ENCODE measurements at places on chromosomes 2 and 18. TPM values are rescaled to one million over a fixed set of nuclear protein-coding genes. Genes with fewer than 3 reads are reported as not detected.

- no peaks in the 10 kb centered on the region for H3K4me1 ChIP-seq
- H3K27ac ChIP-seq, result no peak overlapping the region
- no peak for DNase-seq
- no peaks in the 10 kb centered on the region for H3K27me3 ChIP-seq
- no peaks in the 10 kb centered on the region for H3K36me3 ChIP-seq
These were observed 128.0 kb upstream of the HNRNPA3 start for GRCh38 chr2:177084607-177085006.

- DNase-seq, result no peak
- H3K27me3 ChIP-seq, result no peaks in the 10 kb centered on the region
- no peak overlapping the region for H3K27ac ChIP-seq
- no peaks in the 10 kb centered on the region for H3K36me3 ChIP-seq
These were observed 318.5 kb downstream of the GRB14 start for GRCh38 chr2:164302786-164303185.

DNA sequence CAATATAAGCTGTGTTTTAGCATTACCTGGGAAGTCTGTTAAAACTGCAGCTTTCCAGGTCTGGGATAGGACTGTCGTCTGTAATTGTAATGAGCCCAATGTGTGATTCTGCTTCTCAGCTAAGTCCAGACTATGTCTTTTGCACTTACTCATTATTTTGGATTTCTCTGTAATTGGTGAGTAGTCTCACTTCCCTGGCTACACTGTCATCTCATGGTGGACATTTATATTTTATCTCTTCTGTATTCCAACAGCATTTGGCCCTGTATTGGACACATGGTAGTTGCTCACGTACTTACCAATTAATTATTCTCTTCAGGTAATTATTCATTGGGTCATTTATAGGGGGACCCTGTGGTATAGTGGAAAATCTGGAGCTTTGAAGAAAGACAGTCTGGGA is 28.0 kb downstream of the LHCGR start:
- H3K4me1 ChIP-seq, result no peaks in the 10 kb centered on the region
- no peaks in the 10 kb centered on the region for H3K36me3 ChIP-seq
- H3K4me3 ChIP-seq, result no peak overlapping the region
- H3K27me3 ChIP-seq, result no peaks in the 10 kb centered on the region
- no peak overlapping the region for H3K27ac ChIP-seq
- DNase-seq, result no peak

- H3K36me3 ChIP-seq, result no peaks in the 10 kb centered on the region
- no peak overlapping the region for H3K4me3 ChIP-seq
- H3K4me1 ChIP-seq, result no peaks in the 10 kb centered on the region
These were observed 429.5 kb downstream of the ZNF521 start for GRCh38 chr18:24922491-24922890.

- H3K27me3 ChIP-seq, result no peaks in the 10 kb centered on the region
- no peak overlapping the region for H3K27ac ChIP-seq
- peaks cover 9% of the 10 kb centered on the region for H3K4me1 ChIP-seq
- H3K4me3 ChIP-seq, result no peak overlapping the region
- no peak for DNase-seq
These were observed 433.7 kb upstream of the TRIB2 start for GRCh38 chr2:12282780-12283695.

DNA sequence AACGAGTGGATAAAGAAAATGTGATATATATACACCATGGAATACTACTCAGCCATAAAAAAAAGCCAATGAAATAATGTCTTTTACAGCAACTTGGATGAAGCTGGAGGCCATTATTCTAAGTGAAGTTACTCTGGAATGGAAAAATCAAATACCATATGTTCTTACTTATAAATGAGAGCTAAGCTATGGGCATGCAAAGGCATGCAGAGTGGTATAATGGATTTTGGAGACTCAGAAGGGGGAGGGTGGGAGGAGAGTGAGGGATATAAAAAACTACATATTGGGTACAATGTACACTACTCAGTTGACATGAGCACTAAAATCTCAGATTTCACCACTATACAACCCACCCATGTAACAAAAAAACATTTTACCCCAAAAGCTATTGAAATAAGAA is 1.7 kb upstream of the MSGN1 start:
- DNase-seq, result no peak
- peaks cover 66% of the 10 kb centered on the region for H3K4me1 ChIP-seq
- peak overlapping the region; percentile 84 for H3K27ac ChIP-seq
- no peak overlapping the region for H3K4me3 ChIP-seq

- no peaks in the 10 kb centered on the region for H3K36me3 ChIP-seq
- no peaks in the 10 kb centered on the region for H3K4me1 ChIP-seq
- no peak for DNase-seq
- H3K27me3 ChIP-seq, result no peaks in the 10 kb centered on the region
These were observed 201.2 kb upstream of the PARD3B start for GRCh38 chr2:204344119-204344518.

GRCh38 chr2:176680916-176681516 is 411.8 kb downstream of the MTX2 start:
- H3K36me3 ChIP-seq, result no peaks in the 10 kb centered on the region
- H3K4me3 ChIP-seq, result no peak overlapping the region
- H3K27me3 ChIP-seq, result no peaks in the 10 kb centered on the region
- no peak overlapping the region for H3K27ac ChIP-seq

DNA sequence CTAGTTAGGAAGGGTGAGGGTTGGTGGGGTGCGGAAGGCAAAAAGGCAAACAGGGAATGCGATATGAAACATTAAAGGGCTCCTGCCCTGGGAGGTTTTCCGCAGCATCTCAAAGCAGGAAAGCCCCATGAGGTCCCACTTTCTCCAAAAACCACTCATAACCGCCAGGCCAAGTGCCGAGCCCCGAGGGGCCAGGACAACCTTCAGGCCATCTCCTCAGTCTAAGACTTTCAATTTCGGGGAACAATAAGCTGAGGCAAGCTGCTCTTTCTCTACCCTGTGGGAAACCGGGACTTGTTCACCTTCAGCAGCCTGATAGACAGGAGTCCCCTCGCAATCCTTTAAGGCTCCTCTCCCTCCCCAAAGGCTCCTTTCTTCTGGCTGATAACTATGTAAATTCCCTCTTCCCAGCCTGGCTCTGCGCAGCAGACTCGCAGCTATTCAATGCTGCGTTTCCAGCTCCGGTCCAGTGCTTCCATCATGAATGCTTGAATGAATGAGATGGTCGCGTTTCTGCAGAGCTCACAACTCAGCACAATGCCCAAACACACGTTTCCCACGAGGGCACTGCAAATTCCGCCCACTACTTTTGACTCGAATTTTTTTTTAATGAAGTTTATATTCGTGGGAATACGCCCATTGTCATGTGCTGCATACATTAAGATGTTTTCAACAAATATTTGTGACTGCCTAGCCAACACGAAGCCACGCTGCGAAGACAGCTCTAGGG is 1.4 kb downstream of the LAMA1 start:
- H3K27me3 ChIP-seq, result peaks cover 9% of the 10 kb centered on the region
- peaks cover 36% of the 10 kb centered on the region for H3K4me1 ChIP-seq
- H3K27ac ChIP-seq, result no peak overlapping the region
- H3K36me3 ChIP-seq, result no peaks in the 10 kb centered on the region

DNA sequence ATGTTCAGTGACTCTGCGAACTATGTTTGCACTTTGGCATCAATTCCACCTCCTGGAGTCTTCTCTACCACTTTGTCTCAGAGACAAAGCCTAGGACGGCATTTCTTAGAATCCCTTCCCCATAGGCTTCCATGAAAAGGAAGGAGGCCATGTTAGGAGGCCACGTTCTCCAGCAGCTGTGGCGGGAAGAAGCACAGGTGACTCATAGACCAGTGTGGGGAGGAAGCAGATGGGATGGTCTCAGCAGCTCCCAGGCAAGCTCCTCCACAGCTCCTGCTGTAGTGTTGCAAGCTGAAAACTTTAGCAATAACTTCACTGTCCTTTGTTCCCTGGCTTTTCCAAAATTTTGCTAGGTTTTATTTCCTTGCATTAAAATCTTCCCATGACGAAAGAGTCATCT is 781.3 kb upstream of the ID2 start:
- no peaks in the 10 kb centered on the region for H3K4me1 ChIP-seq
- no peak overlapping the region for H3K27ac ChIP-seq
- peaks cover 27% of the 10 kb centered on the region for H3K27me3 ChIP-seq
- no peak for DNase-seq

DNA sequence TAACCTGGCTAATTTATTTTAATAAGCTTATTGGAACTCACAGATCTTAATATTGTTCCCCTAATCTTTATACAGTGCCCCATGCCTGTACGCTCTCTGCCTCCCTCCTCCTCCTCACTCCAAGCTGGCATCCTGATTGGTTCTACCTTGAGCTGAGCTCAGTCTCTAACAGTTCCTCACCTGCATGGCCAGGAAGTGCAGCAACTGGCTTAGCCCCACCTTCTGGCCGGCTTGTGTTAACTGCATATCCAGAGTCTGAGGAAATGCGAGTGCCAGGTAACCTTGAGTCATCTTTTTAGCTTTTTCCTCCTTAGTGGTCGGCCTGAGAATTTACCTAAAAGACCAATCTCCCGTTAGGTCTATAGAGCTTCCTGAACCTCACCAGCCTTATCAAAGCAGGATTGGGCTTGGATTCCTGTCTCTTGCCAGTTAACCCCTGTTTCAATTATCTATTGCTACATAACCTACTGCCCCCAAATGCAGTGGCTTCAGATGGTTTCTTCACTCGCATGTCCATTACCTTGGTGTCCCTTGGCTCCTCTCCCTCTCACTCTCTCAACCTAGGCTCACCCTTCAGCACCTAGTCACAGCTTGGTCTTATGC is 89.5 kb upstream of the STK39 start:
- peaks cover 13% of the 10 kb centered on the region for H3K27me3 ChIP-seq
- no peak overlapping the region for H3K4me3 ChIP-seq
- H3K27ac ChIP-seq, result no peak overlapping the region
- no peak for DNase-seq
- H3K36me3 ChIP-seq, result no peaks in the 10 kb centered on the region

GRCh38 chr2:75894170-75894569 is 183.5 kb upstream of the GCFC2 start:
- H3K4me3 ChIP-seq, result no peak overlapping the region
- no peaks in the 10 kb centered on the region for H3K4me1 ChIP-seq
- no peak overlapping the region for H3K27ac ChIP-seq
- no peak for DNase-seq
- no peaks in the 10 kb centered on the region for H3K27me3 ChIP-seq

DNA sequence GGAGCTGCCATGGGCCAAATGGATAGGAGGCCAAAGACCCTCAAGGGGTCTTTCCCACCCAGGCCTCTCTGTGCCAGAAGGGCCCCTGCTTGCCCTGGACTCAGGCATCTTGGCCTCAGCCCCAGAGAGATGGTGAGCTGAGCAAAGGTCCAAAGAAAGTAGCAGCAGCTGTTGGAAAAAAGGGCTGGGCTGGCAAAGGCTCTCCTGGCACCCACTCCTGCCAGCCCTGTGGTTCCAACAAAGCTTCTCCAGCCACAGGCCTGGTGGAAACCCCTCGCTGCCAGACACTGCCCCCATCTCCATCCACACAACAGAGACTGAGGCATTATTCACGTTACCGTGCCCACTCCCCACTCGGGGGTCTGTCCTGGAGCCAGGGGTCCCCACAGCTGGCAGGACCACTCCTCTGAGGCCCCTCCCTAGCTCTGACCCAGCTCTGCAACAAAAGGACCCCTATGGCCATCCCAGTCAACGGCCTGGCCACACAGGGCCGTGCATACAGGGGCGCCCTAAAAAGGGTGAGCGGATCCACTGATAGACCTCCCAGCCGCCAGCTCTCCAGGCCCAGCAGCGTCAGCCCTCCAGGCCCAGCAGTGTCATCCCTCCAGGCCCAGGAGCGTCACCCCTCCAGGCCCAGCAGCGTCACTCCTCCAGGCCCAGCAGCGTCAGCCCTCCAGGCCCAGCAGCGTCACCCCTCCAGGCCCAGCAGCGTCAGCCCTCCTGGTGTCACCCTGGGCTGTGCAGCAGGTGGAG is 10.1 kb downstream of the BIN1 start:
- no peak for DNase-seq
- no peaks in the 10 kb centered on the region for H3K36me3 ChIP-seq
- peak overlapping the region; percentile 40 for H3K27ac ChIP-seq
- H3K27me3 ChIP-seq, result no peaks in the 10 kb centered on the region
- H3K4me3 ChIP-seq, result no peak overlapping the region
- H3K4me1 ChIP-seq, result peaks cover 82% of the 10 kb centered on the region

- peaks cover 57% of the 10 kb centered on the region for H3K36me3 ChIP-seq
- no peaks in the 10 kb centered on the region for H3K27me3 ChIP-seq
- H3K27ac ChIP-seq, result no peak overlapping the region
- H3K4me3 ChIP-seq, result no peak overlapping the region
- peaks cover 7% of the 10 kb centered on the region for H3K4me1 ChIP-seq
These were observed 31.1 kb downstream of the NAB1 start for GRCh38 chr2:190679813-190680591.

- H3K36me3 ChIP-seq, result no peaks in the 10 kb centered on the region
- no peak overlapping the region for H3K4me3 ChIP-seq
- no peak for DNase-seq
- H3K27ac ChIP-seq, result no peak overlapping the region
- H3K27me3 ChIP-seq, result no peaks in the 10 kb centered on the region
These were observed 8.8 kb downstream of the NT5C1B start for GRCh38 chr2:18580606-18581005.

SUMO1 gene
- 47.9 TPM for total RNA-seq

SP9 gene
- not detected for total RNA-seq

ARHGEF4 gene
- total RNA-seq, result 82.4 TPM
